Transverse colon (tissue), 4 donors: ENCODE measurements at places on chromosomes 11 and 22.

- no peak for DNase-seq
Measured at GRCh38 chr11:125662689-125663088, 18.0 kb downstream of the ACRV1 start.

DNA sequence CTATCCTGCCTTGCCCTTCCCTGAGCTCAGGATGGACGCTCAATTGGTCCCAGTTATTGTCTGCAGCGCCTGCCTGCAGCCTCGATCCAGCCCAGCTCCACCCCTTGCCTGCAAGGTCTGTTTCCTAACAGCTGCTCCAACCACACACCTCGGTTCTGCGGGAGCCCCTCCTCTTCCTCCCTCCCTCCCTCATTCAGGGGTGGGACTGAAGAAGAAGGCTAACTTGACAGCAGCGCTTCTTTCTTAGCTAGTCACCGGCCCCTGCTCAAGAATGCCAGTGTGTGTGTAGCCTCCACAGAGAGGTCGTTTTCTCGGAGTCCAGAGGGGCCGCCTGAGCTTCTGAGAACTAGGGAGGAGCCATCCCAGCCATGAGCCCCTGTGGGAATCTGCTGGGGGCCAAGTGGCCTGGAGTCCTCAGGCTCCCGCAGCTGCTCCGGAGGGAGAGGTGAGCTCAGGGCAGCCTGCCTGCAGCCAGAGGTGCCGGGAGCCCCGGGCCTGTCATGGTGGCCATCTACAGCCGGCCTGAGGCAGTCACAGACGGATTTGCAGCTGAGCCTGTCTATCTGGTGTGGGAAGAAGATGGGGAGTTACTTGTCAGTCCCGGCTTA is 36.1 kb downstream of the LIMK2 start:
- peak; percentile 52 for DNase-seq

- no peak for DNase-seq
Measured at GRCh38 chr11:72965672-72966071, 151.5 kb downstream of the ATG16L2 start.

DNA sequence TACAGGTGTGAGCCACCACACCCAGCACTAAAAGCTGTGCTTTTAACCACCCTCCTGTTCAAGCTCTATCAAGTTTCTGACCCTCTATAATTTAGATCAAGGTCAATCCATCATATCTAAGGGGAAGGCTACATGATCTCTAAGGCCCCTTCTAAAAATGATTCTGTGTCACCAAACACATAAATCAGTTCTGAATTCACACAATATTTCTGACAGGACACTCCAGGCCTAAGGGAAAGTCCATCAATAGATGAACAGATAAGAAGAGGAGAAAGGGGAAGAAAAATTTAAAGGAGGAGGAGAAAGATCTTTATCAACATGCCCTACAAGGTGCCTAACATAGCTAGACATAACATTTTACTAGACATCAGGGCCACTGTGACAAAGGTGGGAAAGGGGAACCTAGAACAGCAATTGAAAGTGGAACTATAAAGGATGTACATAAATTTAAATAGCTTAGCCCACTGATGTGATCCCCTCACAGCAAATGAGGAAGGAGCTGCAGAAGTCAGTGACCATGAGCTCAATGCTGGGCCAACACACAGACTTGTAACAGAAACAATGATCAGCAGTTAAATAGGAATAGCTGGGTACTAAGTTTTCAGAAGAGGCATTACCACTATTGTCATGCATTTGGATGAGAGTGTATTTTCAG is 4.7 kb downstream of the PRCP start:
- no peak for DNase-seq

- peak; percentile 30 for DNase-seq
Measured at GRCh38 chr11:67117672-67118180, 1.3 kb upstream of the KDM2A start.

GRCh38 chr22:26845021-26845743 is 187.8 kb downstream of the MIAT start:
- DNase-seq, result no peak

DNA sequence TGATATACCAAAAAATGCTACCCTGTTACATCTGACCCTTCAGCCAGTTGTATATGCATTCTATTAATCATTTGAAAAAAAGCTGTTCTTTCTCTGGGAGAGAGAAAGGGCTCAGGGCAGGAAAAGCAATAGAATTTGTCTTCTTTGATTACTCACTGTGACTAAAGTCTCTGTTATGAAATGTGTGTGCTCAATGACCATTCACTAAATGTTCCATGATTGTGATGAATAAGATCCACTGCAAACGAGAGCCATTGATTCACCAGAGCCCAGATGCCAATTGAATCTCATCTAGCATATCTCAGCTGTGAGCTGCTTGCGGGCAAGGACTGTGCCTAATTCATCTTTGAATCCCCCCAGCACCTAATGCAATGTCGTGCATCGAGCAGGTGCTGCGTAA is 184.3 kb downstream of the OPCML start:
- DNase-seq, result no peak
